ENCODE measurements at places on chromosomes 16 and 17. TPM values are rescaled to one million over a fixed set of nuclear protein-coding genes. Genes with fewer than 3 reads are reported as not detected.
A peak's percentile ranks its signal among the peaks of the same experiment; 100 is the strongest.

DNA sequence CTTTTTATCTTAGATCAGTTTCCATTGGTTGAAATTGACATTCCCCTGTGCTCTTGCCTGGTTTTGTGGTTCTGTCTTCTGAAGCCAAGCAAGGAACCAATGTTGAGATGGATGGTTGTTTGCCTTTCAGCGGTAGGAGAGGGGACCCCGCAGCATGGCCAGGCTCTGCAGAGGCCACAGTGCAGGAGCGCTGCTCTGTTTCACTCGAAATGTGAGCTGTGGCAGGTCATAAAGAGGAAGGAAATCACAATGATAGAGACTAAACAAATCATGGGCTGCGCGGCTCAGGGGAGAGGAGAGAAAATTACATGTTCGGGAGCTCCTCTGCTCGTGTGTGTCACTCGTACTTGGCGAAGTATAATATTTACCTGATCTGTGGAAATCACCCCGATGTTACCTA is 148.2 kb downstream of the SNX29 start:
- no peak overlapping the region for H3K27ac ChIP-seq
- H3K4me1 ChIP-seq = peaks cover 3% of the 10 kb centered on the region
- DNase-seq = no peak
- no peaks in the 10 kb centered on the region for H3K27me3 ChIP-seq
- H3K36me3 ChIP-seq = no peaks in the 10 kb centered on the region

GRCh38 chr16:73433731-73434307 is 385.9 kb upstream of the ZFHX3 start:
- H3K4me3 ChIP-seq = peak overlapping the region; percentile 24
- no peaks in the 10 kb centered on the region for H3K36me3 ChIP-seq
- H3K27me3 ChIP-seq = peaks cover 47% of the 10 kb centered on the region
- H3K27ac ChIP-seq = peak overlapping the region; percentile 93
- peak; percentile 34 for DNase-seq

Gene ABCC6
- total RNA-seq = 9.8 TPM

- H3K4me3 ChIP-seq = no peak overlapping the region
- H3K27me3 ChIP-seq = no peaks in the 10 kb centered on the region
- H3K4me1 ChIP-seq = no peaks in the 10 kb centered on the region
- no peak for DNase-seq
These were observed 17.0 kb downstream of the CLUH start for GRCh38 chr17:2694381-2695242.

DNA sequence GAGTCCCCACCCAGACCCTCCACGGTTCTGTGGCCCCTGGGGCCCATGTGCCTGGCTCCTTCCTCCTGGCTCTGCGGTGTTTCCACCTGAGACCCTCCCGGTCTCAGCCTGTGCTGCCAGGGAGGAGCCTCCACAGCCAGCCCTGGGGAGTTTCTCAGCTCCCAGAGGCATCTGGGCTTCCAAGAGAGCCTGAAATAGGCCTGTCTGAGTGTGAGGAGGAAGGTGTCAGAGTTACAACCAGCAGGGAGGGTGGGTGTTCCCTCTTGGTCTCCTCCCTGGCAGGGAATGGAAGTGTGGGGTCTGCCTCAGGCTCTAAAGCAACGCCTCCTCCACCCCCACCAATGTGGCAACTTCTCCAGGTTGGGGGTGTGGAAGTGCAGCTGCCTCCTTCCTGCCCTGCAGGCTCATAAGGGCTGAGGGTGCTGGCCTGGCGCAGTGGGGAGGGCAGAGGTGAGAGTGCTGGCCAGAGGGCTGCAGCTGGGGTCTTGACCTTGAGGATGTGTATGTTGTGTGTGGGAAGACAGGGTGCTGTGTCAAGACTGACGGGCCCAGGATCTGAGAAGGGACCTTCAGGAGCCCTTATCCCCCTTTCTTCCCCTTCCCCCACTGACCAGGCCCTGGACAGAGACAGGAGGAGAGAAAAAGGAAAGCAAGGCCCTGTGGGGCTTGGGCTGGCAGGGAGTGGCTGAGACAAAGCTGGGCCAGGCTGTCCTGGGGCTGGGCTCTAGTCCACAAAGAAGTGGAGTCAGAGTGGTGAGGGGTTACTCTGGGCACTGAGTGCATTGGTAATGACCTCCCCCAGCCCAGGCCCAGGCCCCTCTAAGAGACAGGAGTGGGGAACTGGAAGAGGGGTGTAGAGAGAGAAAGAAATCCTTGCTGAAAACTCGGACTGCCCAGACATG is 2.4 kb downstream of the CYGB start:
- no peak for DNase-seq
- H3K4me1 ChIP-seq = peaks cover 10% of the 10 kb centered on the region
- peaks cover 60% of the 10 kb centered on the region for H3K27me3 ChIP-seq
- H3K4me3 ChIP-seq = no peak overlapping the region
- H3K36me3 ChIP-seq = no peaks in the 10 kb centered on the region

- no peak overlapping the region for H3K27ac ChIP-seq
- no peak overlapping the region for H3K4me3 ChIP-seq
- no peaks in the 10 kb centered on the region for H3K36me3 ChIP-seq
- no peaks in the 10 kb centered on the region for H3K4me1 ChIP-seq
These were observed 14.7 kb upstream of the CMTR2 start for GRCh38 chr16:71303938-71304337.

- peak overlapping the region; percentile 85 for H3K27ac ChIP-seq
- no peak overlapping the region for H3K4me3 ChIP-seq
- H3K4me1 ChIP-seq = peaks cover 59% of the 10 kb centered on the region
These were observed 31.7 kb upstream of the ETV4 start for GRCh38 chr17:43577664-43578403.

Gene CHD9NB
- total RNA-seq = 1.1 TPM

- no peaks in the 10 kb centered on the region for H3K36me3 ChIP-seq
- H3K4me1 ChIP-seq = peaks cover 4% of the 10 kb centered on the region
- H3K27ac ChIP-seq = no peak overlapping the region
- H3K4me3 ChIP-seq = no peak overlapping the region
- peaks cover 41% of the 10 kb centered on the region for H3K27me3 ChIP-seq
- no peak for DNase-seq
These were observed 11.0 kb upstream of the NXPH3 start for GRCh38 chr17:49564638-49565037.

- H3K4me3 ChIP-seq = no peak overlapping the region
- H3K27ac ChIP-seq = no peak overlapping the region
- no peaks in the 10 kb centered on the region for H3K4me1 ChIP-seq
These were observed 64.9 kb downstream of the TEX14 start for GRCh38 chr17:58626905-58627304.

DNA sequence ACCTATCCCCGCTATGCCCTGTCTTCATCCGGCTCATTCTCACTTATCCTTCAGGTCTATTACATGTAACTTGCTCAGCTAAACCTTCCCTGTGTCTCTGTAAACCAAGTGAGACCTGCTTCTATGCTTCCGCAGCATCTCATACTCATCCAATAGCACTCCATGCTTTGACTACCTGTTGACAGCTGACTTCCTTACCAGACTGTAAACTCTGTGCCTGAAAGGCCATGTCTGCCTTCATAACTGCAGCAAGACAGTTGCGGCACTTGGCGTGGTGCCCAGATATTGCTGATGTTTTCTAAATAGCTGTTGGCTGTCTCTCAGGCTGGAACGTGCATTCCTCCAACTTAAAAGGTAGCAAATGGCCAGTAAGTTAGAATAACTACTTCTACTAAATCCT is 1.8 kb upstream of the OR1E1 start:
- no peak for DNase-seq
- H3K36me3 ChIP-seq = no peaks in the 10 kb centered on the region
- no peak overlapping the region for H3K27ac ChIP-seq
- no peaks in the 10 kb centered on the region for H3K4me1 ChIP-seq

GRCh38 chr16:27441998-27442397 is 40.0 kb downstream of the IL21R start:
- DNase-seq = no peak
- H3K27ac ChIP-seq = no peak overlapping the region
- no peaks in the 10 kb centered on the region for H3K4me1 ChIP-seq
- H3K27me3 ChIP-seq = no peaks in the 10 kb centered on the region

DNA sequence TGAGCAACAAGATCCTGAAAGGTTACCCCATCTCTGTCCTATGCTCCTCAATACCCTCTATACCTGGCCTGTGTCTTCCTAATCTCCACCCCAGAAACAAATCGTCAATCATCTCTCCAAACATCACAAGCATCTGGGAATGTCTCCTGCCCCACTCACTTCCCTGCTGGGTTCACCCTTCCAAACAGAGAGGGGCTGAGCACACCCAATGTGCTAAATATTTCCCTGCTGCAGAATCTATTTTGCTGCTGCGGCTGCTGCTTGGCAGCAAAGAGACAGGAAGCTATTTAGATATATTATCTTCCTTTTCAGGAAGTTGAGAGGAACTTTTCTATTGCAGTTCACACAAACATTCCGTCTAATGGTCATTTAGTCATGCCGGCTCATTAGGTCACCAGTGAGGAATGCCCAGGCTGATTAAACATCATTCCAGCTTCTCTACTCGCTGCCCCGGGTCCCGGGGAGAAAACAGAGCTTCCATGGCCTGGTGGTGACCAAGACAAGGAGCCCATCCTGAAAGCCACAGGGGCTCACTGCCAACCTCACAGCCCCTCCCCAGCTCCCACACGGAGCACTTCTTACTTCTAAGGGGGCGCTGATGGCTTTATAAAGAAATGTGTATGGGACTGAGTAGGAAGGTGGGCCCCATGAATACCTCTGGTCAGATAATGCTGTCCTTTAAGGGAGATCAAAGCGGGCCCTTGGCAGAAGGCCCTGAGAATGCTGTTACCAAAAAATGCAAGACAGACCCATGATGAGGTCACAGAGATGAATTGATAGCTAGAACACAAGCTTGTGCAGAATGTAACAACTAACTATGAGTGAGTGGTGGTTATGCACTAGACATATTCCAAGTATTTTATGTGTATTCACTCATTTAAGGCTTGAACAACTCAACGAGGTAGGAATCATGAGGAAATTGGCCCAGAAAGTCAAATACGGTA is 218.3 kb downstream of the SOX9 start:
- H3K4me1 ChIP-seq = peaks cover 16% of the 10 kb centered on the region
- H3K4me3 ChIP-seq = no peak overlapping the region
- H3K27me3 ChIP-seq = peaks cover 22% of the 10 kb centered on the region
- DNase-seq = no peak
- peak overlapping the region; percentile 91 for H3K27ac ChIP-seq

Gene DLX3
- 1.5 TPM for total RNA-seq

DNA sequence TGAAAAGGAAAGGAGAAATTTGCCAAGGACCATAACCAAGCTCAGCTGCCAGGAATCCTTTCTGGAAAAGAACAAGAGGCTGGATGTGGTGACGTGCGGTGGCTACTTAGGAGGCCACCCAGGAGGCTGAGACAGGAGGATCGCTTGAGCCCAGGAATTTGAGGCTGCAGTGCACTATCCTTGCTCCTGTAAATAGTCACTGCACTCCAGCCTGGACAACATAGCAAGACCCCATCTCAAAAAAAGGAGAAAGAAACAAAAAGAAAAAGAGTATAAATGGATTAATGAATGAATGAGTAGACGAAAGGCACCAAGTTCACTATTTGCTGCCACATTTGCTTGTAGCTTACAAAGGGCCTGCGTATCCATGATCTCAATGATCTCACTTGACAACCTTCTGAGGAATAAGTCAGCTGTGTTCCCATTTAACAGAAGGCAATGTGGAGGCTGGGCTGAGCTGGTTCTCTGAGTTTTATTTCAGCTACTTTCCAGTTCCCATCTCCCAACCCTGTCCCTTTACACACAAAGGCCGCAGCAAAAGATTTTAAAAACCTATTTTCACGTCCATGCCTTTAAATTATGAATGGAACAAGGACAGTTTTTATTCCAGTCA is 29.8 kb downstream of the ARSG start:
- H3K36me3 ChIP-seq = no peaks in the 10 kb centered on the region
- no peak for DNase-seq
- H3K27me3 ChIP-seq = no peaks in the 10 kb centered on the region
- no peak overlapping the region for H3K27ac ChIP-seq
- peaks cover 43% of the 10 kb centered on the region for H3K4me1 ChIP-seq

Gene HES7
- total RNA-seq = 0.47 TPM

Measured in progenitor cell of endocrine pancreas (in vitro differentiated cells).